ENCODE measurements at places on chromosomes 11 and 22.

- no peak for DNase-seq
These were observed 2.9 kb downstream of the POGLUT3 start for GRCh38 chr11:108495326-108495725.

- no peak for DNase-seq
These were observed 10.6 kb upstream of the ARAP1 start for GRCh38 chr11:72762641-72763304.

DNA sequence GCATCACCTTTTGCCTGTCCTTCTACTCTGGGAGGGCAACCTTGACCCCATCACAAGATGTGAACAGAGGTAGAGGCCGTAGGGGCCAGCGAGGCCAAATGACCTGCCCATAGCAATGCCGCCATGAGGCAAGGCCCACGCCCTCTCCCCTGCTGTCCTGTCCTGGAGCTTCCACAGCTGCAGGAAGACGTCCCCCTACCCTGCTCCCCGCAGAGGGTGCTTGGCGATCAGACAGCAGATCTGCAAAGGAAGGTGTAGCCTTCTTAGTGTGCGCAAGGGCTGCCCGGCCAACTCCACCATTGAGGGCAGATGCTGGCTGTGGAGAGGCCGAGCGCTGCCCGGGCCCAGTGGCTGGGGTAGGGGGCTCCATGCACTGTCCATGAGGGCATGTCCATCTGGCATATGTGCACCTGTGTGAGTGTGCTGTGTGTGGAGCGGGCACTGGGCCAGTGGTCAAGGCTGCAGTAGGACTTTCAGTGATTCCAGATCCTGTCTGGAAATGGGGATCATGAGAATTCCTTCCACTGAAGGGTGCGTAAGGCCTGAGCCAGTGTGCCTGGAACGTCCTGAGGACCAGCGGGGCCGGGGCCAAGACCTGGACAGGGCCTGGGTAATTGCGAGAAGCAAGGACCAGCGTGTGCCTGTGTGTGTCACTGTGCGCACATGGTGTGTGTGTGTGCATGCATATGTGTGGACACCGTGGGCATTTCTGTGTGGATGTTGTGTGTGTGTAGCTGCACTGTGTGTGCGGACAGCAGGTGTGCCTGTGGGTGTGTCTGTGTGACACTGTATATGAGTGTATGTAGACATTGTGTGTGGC is 11.0 kb downstream of the TRPM5 start:
- DNase-seq = no peak

DNA sequence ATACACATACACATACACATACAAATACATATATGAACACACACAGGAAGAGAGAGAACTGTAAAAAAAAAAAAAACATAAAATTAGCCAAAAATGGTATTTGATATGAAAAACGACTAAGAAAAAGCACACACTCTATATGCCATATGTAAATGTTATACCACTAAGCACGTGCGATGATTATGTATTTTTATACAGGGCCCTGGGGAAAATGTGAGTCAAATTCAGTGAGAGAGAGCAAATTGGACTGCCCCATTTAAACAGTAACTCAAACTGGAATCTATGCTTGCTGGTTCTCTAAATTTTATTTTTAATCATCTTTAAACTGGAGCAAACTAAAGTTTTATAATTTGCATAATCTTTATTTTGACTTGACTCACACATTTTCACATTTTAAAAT is 197.8 kb upstream of the MTNR1B start:
- no peak for DNase-seq

DNA sequence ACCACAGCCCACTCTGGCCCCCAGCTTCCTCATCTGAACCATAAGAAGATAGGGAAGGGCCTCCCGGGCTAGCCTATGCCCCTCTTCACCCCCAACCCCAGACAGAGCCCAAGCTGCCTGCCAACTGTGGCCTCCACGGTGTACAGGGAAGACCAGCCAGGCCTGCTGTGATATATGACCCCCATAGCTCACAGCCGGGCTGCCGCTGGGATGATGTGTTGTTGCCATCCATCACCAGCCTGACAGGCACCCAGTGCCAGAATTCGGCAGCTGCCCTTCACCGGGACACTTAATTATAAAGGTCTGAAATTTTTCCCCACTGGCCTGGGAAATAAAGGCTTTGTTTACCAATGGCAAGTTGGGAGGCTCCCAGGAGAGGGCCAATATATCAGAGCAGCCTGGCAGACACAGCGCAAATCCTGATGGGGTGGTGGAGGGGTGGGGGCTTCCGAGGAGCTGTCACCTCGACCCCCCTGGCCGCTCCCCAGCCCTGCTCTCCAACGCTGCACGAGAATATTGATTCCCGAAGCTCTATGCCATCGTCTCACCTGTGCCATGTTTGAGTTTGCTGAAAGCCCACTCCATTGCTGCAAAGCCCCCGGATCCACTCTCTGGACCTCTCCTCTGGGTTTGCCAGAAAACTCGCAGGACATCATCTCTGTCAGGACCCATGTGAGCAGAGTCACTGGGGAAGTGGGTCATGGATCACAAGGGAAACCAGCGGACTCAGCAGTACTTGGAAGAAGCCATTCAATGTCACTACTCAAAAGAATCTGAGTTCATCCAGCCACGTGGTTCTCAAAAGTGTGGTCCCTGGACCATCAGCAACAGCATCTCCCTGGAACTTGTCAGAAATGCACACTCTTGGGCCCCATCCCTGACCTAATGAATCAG is 296.9 kb downstream of the MN1 start:
- no peak for DNase-seq

DNA sequence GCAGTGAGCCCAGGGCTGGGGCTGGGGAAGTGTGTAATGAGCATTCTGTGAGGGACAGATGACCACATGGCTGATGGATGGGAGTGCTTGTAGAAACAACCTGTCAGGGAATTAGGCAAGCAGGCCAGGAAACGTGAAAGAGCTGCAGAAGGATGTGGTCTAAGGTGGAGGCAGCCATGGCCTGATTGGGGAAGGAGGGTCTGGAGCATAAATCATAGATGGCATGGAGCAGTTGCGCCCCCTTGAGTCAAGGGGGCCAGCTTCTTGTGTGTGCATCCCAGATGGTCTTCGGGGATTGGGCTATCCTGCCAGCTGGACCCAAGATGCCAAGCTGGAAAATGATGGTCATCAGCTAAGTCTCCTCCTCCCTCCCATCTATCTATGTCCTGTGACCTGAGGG is 119.4 kb upstream of the CLPB start:
- DNase-seq = no peak

DNA sequence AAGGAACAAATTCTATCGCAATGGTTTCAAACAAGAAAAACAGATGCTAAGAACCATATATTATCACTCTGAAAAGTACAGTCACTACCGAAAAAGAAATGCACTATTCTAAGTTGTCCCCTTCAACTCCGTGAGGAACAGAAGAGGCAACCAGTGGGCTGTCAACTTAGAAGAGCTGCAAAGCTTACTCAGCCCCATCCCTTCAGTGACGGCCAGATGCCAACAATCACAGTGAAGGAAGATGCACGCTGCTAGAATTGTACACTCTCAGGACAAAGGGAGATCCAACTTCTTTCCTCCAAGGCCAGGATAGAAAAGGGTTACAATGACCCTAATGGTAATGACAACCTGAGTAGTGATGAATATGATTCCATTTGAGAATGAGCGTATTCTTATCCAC is 38.5 kb upstream of the CHKA start:
- DNase-seq = no peak

GRCh38 chr22:23402275-23403151 is 177.6 kb downstream of the IGLL1 start:
- no peak for DNase-seq

- no peak for DNase-seq
These were observed 2.3 kb downstream of the PCF11 start for GRCh38 chr11:83158965-83159901.

- DNase-seq = peak; percentile 96
These were observed 273.5 kb downstream of the ST3GAL4 start for GRCh38 chr11:126628790-126629621.

DNA sequence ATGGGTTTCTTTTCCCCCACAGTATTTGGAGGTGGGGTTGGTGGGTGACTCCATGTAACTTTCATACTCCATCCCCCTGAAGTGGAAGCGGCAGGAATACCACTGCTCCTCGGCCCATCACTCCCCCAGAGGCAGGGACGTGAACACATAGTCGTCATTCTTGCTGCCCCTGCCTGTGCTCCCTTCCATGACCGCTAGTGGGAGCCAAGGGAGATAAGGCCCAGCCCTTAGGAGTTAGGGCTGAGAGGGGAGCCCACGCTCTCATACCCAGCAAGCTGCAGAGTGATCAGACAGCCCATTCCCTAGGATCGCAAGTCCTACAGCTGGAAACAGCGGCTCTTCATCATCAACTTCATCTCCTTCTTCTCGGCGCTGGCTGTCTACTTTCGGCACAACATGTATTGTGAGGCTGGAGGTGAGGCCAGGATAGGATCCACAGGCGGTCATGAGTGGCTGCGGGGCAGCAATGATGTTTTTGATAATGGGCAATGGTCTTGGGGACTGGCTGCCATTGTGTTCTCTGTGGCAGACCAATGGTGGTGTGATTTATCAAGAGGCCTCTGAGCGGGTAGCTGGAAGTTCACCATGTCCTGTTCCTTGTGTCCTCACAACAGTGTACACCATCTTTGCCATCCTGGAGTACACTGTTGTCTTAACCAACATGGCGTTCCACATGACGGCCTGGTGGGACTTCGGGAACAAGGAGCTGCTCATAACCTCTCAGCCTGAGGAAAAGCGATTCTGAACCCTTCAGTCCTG is 15.9 kb downstream of the RHOG start:
- DNase-seq = no peak

GRCh38 chr11:15761235-15761634 is 595.1 kb downstream of the SOX6 start:
- DNase-seq = no peak

DNA sequence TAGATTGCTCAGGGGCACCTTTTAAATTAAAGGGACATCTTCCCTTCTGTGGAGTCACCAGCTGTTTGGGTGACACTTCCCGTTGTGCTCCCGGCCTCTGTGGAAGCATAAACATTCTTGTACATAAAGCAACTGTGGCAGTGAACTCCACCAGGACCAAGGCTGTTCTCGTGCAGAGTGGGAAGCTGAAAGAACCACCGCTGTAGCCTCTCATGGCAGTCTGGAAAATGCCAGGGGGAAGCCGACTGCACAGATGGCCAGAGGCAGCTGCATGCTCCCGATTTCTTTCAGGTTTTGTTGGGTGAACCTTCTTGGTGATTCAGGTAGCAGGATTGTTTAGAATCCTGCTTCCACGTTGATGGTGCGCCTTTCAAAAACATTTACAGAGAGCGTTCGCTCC is 10.3 kb downstream of the UBASH3B start:
- no peak for DNase-seq

- DNase-seq = no peak
These were observed 71.4 kb upstream of the OR9G4 start for GRCh38 chr11:56819916-56820315.

- no peak for DNase-seq
These were observed 1394.1 kb downstream of the FAM181B start for GRCh38 chr11:81339521-81339920.

DNA sequence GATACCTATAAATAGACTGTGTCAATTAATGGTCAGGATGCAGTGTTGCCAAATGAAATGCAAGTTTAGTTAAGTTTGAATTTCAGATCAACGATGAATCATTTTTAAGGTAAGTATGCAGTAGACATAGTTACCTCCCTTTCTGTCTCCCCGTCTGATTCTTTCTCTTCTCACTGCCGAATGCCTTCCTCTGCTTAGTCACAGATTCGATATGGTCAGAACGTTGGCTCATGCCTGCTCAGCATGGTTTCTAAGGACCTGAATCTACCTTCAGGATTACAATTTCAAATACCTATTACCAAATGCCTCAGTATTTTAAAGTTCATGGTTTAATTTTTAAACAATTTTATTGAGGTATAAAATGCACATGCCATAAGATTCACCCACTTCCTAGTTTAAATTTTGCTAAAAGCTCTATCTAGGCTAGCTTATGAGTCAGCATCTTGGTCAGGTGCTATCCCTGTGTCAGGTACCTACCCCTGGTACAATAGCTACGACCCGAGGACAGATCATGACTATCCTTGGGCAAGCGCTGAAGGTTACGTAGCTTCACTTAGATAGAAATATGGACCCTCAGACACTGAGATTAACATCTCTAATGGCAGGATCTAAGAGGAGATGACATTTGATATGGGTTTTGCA is 78.2 kb upstream of the SPON1 start:
- DNase-seq = no peak

GRCh38 chr22:25110846-25111578 is 88.6 kb upstream of the CRYBB3 start:
- DNase-seq = peak; percentile 17

DNA sequence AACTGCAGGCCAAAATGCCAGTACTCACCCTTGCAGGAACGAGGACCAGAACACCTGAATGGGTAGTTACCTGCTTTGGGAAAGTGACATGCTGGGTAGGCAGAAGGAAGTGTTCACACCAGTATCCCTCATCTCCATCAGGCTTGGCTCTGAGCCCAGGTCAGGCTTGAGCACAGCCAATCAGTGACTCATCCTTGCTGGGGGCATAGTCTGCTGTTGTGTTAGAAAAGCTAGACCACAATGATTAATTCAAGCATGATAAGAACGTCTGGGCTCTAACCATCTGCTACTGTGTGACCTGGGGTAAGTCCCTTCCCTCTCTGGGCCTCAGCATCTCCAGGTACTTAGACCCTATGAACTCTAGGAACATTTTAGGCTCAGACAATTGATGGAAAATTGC is 450.4 kb downstream of the MIAT start:
- DNase-seq = peak; percentile 75

GRCh38 chr22:43666457-43666856 is 145.6 kb downstream of the EFCAB6 start:
- DNase-seq = no peak

DNA sequence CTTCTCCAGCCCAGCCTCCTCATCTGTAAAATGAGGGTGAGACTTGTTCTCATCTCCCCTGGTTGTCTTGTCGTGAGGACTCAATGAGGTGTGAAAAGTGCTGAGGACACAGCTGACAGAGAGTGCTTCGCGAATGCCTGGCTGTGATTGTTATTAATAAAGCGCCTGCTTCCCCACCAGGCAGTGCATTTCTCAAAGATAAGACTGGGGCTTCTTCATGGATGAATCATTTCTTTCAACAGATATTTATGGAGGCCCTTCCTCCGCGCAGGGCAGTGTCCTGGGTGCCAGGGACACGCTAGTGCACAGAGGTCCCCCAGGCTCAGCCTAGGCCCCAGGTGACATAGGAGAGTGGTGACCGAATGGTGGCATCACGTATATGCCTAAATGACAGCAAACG is 34.3 kb upstream of the SHISAL1 start:
- no peak for DNase-seq

DNA sequence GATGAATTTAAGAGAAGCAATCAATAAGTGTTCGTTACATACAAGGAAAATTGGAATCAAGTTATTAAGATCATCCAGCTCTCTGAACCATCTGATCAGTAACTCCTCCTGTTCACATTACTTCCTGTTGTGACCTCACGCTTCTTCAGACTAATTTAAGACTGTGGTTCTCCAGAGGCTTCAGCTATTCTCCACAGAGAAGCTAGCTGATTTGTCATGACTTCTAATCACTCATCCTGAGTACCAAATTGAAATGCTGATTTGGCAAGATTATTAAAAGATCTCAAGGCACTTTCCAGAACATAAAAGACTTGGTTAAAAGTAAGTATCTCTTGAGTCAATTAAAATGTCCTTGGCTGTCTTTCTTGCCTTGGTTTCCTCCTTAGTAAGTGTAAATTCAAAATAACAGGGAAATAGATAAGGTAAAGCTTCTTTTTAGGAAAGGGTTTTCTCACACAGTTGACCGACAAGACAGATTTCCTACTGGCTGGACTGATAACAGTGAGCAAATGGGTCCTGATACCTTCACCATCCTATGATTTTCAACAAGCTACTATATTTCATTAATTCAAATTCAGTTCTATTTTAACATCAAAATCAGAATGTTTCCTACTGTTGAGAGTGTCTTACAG is 38.5 kb downstream of the GAB2 start:
- no peak for DNase-seq
